ENCODE measurements at places on chromosomes 11 and 22.

- DNase-seq: no peak
Observed at GRCh38 chr11:28384418-28384817, 276.2 kb downstream of the METTL15 start.

DNA sequence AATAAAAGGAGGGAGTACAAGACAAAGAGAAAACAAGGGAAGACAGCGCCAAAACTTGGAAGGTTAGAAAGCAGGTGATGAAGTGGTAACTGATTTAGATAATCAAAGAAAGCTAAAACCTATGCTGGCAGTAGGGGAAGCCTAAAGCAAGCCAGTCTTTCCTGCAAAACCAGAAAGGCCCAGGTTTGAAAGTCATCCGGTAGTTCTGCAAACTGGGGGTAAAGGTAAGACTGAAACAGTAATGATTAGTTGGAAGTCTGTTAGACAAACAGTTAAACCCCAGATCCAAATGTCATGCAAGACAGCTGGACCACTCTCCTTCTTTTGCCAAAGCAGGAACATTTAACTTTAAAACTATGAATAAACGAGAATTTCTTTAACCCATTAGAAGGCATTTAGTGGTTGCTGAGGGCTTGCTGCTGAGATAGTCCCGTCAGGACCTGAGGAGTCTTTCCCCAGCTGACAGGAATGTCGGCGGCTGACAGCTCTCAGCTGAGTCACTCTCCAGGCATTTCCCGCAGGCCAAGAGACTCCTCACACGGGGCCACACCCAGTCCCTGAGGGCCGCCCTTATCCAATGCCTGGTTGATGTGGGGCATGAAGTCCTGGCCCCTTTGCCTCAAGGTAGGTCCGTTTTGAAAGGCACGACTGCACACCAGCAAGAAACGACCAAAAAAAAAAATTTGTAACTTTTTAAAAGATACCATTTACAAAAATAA, 36.3 kb upstream of the CFAP300 start:
- no peak for DNase-seq

DNA sequence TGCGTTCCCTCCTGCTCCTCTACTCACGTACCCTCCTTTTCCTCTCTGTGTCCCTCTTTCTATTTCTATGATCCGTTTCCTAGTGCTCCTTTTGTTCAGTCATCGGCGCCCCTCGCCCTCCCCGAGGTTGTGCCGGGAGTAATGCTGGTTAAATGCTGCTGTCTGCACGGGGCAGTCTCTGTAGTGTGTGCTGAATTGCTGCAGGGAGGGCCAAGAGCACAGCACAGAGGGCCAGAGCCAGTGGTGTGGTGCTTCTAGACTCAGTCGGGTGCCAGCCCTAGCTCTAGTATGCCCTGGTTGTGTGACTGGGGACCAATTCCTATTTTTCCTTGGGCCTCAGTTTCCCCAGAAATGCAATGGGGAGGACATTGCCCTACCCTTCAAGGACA, 98.3 kb downstream of the PKNOX2 start:
- no peak for DNase-seq

GRCh38 chr22:40534379-40535188, 101.9 kb downstream of the MRTFA start:
- DNase-seq: no peak

GRCh38 chr11:74611369-74611861, 19.0 kb downstream of the POLD3 start:
- DNase-seq: no peak

DNA sequence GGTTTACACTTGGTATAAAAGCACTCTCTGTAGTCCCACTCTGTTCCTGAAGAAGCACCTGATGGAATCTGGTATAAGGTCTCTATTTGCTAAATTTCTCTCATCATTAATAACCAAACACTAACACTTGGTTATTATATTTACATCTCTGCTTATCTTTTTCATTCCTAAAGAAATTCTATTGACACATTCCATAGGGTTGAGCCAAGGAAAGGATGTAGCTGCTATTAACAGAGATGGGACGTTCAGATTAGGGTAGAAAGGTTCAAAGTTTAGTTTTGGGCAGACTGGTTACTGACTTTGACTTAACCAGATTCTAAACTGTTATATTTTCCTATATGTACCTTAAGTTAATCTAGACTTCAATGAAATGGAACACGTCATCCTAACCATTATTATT, 91.5 kb downstream of the RSF1 start:
- no peak for DNase-seq

DNA sequence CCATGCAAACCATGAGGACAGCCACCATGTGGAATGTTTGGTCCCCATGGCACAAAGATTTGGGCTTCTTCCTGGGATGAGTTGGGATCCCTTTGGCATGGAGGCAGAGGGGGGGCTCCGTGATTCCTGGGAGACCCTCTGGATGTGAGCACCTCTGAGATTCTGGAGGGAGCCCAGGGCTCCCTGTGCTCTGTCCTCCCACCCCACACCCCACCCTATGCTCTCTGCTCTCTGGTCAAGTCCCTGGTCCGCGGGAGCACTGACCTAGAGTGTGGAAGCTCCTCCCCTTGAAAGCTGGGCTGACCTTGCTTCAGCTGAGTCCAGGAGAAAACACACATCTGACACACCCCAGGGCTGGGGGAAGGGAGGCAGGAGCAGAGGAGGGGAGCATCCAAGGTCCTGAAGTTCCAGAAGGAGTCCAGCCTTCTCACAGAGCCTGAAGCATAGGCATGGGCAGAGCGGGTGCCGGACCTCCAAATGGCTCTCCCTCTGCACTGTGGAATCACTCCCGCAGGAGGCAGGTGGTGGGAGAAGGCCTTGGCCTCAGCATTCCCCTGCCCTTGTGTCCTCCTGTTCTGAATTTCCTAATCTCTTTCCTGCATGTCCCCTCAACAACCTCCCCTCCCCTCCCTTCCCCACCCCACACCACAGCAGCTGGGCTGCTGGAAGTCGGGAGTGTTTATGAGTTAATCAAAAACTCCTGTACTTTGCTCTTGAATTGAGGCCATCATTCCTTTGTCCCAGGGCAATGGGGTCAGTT, 25.7 kb upstream of the OAF start:
- no peak for DNase-seq

GRCh38 chr11:98296091-98296880, 724.5 kb upstream of the CNTN5 start:
- DNase-seq: no peak

GRCh38 chr11:20990447-20990846, 321.1 kb downstream of the NELL1 start:
- DNase-seq: no peak

DNA sequence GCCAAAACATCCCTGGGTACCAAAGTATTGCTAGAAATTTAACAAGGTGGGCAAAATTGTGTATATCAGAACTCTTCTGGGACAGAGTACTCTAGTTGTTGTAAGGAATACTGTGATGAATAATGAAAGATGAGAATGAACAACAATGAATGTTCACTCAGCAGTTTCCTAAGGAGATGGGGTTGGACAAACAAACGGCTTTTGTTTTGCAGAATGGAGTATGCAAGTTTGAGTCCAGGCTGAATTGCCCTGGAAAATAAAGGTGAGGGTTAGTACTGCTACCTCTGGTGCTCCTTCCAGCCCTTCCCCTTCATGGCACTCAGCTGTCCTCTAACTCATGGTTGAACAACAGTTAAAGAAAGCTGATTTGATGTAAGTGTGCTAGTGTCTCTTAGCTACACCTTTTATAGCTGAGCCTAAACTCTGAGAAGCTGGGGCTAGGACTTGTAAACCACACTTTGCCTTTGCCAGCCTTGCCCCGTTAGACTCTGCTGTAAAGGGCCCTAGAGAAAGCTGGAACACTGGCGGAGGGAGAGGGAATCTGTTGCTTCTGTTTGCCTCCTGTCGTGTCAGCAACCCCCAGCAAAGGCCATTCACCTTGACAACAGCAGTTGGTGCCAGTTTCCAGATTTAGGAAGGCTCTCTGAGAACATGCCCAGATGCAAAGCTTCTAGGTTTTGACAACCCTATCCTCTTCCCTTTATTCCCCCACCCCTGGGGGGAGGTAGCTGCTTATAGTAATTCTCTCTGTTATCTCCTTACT, 41.2 kb upstream of the POLD3 start:
- DNase-seq: no peak

GRCh38 chr22:37290737-37291136, 8.4 kb downstream of the CYTH4 start:
- DNase-seq: no peak

DNA sequence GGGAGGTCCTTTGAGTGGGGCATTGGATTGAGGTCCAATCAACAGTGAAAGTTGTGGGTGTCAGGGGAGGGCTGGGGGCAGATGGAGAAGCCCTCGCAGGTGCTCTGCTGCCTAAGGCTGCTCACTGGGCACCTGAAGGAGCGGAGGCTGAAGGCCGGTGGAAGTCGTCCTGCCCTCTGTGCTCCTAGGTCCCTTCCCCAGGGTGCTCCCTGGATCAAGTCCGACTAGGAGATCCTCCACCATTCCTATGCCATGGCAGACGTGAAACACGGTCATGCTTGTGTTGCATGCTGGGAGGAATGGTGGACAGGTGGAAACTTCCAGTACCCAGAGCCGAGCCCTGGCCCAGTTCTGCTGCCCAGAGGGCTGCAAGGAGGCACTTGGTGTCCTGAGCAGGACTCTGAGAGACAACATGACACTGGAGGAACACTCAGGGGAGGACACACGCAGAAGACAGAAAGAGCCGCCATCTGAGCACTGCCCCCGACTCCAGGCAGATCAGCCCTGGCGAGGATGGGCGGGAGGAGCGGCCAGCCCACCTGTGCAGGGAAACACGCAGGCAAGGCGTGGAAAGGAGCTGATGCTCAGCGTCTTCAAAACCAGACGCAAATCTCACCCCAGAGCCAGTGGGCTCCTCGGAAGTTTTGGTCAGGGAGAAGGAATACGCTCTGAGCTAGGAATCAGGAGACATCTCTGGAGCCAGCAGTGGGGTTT, 786.8 kb downstream of the BRD1 start:
- no peak for DNase-seq

DNA sequence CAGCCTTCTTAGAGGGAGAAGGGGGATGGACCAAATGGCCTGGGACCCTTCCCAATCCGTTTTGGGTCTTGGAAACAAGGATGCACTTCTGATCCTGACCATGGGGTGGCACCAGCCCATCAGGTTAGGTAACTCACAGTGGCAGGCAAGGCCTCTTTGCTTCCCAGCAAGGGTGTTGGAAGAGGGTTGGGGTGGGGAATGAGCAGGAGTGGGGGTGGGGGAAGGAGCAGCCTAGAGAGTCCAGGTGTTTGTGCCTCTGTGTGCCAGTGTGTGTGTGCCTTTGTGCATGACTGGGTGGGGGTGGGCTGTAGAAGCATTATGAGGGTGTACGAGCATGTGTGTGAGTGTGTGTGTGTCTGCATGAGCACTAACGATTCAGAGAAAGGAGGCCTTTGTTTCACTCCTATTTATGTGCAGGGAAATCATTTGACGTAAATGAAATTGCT, 213.1 kb downstream of the INSC start:
- DNase-seq: no peak

DNA sequence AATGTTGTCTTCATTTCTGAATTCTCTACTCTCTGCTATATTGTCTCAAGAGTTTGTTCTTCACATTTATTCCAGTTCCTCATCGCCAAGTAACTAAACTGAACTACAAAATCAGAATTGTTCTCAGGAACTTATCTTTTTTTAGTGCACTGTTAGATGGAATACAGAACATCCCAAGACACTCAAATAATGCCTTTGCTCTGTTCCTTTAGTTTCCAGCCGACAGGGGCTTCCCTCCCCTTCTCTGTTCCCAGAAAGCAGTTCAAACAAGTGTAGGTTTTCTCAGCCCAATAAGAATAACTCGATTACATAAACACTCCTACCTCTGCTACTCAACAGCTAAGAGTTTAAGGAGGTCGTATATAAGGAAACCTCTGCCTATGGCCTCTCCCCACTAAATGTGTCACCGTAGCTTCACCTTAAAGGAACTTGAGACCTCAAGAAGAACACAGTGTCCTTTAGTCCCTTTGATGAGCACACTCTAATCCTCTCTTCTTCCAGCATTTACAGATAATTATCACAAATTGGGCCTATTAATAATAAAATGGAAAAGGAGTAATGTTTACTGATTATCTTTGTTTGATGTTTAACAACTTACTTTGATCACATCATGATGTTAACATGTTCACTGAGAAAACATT, 6.9 kb downstream of the POU2AF3 start:
- DNase-seq: no peak

GRCh38 chr11:67268081-67268961, 2.0 kb downstream of the GRK2 start:
- no peak for DNase-seq

GRCh38 chr11:27514076-27514475, 7.5 kb upstream of the LIN7C start:
- no peak for DNase-seq

- no peak for DNase-seq
Observed at GRCh38 chr11:7167976-7168740, 79.4 kb downstream of the RBMXL2 start.

DNA sequence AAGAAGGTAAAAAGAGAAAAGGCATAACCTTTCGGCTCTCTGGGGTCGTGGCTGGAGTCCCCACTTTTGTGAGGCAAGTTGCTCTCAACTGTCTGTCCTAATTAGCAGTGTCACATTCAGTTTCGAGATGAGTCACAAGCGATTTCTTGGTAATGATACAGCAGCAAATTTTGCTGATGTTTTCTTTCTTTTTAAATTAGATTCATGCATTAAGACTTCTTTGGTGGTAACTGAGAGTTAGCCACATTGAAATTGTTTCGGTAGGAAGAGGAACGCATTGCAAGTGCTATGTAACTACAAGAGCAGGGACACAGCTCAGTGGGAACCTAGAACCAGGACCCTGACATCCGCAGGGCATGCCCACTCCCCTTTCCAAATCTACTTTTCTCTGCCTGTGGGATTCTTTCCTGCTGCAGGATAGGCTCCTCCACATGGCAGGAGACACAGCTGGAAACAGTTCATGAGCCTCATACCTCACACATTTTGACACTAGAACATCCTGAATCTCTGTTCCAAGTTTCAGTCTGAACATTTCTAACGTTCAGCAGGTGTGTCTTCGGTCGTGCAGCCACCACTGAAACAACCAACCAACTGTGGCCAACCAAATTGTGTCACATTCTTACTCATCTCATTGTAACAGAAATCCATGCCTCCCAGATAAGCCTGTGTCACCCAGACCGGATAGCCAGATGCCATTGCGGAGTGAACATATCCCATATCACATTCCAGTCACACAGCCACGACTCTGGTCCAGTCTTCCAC, 987.6 kb downstream of the NTM start:
- DNase-seq: no peak
